Keratinocyte (primary cell): ENCODE measurements at places on chromosomes 11 and 22.
A peak's percentile ranks its signal among the peaks of the same experiment; 100 is the strongest.

DNA sequence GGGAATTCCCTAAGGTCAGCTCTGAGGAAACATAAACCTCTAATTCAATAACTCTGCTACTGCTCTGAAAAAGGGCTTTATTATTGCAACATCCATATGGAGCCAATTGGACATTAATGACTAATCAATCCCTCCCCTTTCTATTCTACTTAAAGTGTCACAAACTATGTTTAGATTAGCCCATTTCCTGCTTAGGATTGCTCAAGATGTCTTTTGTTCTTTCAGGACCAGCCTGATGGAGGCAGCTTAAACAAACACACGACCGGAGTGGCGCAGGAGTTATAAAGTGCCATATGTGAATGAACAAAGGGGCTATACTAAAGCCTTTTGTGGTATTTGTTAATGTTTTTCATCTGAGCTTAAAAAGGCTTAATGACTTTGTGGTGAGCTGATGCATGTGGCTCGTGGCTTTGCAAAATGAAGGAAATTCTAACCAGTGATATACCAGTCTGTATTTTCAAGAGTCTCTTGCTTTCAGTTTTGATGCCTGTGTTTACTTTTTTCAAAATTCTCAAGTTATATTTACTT lies 354.4 kb downstream of the SOX6 start:
- peak; percentile 19 for DNase-seq

GRCh38 chr11:32033067-32033466 lies 57.8 kb upstream of the RCN1 start:
- DNase-seq = no peak

GRCh38 chr22:28627791-28628190 lies 51.8 kb downstream of the TTC28 start:
- no peak for DNase-seq

DNA sequence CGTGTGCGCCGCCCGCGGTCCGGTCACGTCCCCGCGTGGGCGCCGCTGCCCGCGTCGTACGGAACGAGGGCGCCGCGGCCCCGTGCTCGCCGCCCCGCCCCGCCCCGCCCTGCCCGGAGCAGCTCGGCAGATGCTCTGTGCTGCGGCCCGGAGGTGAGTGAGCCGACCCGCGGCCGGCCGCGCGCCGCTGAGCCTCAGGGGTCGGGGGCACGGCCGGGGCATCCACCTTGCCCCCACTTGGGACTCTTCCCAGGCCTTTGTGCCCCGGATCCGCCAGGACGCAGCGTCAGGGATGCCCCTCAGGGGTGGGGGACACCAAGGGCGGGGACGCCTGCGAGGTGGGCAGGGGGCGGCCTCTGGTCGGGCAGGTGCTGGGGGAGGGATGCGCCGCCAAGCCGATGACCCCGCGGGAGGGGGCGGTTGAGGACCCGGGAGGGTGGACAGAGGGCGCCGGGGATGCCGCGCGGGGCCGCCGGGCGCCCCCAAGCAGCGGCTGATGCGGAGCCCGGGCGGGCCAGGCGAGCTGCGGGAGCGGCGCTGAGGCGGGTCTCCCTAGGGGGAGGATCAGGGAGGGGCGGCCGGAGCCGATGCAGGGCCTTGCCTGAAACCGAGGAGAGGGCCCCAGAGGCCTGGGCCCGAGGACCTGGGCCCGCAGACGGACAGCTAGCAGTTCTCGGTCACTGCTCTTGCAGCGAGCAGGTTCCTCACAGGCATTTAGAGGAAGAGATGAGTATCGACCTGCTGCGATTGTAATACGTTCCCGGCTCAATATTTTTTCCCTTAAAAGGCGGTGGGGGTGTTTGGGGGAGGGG lies at the start of gene GNAZ:
GNAZ (plus strand) TSS at position 102 of the 812 bp plus-strand sequence. CDS start 25,177 bp downstream, outside the sequence.
- DNase-seq = no peak

GRCh38 chr11:30938810-30939209 lies 352.7 kb upstream of the MPPED2 start:
- DNase-seq = no peak

GRCh38 chr11:34977089-34977912 lies 60.9 kb downstream of the PDHX start:
- DNase-seq = peak; percentile 36

DNA sequence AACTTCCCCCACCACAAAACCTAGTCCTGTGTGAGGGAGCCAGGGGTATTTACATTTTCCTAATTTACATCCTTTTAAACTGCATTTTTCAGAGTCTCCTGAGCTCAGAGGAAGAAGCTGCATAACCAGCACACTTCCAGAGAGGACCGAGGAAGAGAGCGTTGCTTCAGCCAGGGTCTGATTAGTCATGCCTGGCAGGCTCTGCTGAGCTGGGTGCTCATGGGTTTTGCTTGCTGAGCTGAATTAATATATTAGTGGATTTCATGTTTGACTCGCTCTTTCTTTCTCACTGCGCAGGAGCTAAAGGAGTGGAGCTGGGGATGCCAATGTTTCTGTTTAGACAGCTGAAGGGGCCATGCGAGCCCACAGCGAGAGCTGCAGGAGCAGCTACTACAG lies 539.3 kb upstream of the B3GAT1 start:
- DNase-seq = no peak

GRCh38 chr11:83151274-83151977 lies 5.5 kb upstream of the PCF11 start:
- DNase-seq = no peak

DNA sequence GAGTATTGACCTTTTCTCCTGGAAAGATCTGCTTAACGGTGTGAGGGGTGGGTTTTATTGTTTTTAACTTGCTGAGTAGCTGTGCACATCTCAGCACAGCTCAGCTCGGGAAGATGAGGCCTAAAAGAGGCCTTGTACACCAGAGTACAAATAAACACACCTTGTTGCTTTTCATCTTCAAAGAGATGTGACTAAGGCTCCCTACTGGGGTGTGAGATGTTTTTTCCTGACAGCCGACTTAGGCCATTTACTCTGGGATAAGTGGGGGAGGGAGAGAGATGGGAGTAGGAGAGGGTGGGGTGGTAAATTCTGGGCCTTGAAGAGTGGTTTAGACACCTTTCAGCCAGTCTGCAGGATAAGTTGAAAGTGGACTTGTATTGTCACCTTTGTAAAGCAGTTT lies 2.9 kb downstream of the LDLRAD3 start:
- no peak for DNase-seq

DNA sequence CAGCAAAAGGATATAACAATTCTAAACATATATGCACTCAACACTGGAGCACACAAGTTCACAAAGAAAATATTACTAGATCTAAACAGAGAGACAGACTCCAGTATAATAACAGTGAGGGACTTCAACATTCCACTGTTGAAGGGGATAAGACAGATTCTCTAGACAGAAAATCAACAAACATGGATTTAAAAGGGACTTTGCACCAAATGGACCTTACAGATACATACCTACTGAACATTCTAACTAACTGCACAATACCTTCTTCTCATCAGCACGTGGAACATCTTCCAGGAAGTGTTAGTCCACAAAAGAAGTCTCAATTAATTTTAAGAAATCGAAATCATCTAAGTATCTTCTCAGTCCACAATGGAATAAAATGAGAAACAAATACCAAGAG lies 26.6 kb downstream of the RSF1 start:
- no peak for DNase-seq

DNA sequence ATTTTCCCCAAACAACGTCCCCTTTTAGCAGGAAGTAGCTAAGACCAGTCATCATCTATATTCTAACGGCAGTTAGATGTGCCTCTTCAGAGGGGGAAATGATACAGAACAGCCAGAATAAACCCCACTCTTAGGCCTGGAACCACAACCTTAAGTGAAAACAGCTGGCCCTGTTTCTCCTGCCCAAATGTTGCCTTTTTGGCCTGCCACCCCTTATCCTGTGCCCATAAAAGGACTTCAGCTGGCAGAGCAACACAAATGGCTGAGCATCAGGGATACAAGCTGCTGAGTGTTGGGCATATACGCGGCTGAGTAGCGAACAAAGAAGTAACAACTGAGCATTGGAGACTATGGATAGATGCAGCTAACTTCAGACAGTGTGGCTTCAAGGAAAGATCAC lies 1491.4 kb downstream of the LRRC4C start:
- no peak for DNase-seq

DNA sequence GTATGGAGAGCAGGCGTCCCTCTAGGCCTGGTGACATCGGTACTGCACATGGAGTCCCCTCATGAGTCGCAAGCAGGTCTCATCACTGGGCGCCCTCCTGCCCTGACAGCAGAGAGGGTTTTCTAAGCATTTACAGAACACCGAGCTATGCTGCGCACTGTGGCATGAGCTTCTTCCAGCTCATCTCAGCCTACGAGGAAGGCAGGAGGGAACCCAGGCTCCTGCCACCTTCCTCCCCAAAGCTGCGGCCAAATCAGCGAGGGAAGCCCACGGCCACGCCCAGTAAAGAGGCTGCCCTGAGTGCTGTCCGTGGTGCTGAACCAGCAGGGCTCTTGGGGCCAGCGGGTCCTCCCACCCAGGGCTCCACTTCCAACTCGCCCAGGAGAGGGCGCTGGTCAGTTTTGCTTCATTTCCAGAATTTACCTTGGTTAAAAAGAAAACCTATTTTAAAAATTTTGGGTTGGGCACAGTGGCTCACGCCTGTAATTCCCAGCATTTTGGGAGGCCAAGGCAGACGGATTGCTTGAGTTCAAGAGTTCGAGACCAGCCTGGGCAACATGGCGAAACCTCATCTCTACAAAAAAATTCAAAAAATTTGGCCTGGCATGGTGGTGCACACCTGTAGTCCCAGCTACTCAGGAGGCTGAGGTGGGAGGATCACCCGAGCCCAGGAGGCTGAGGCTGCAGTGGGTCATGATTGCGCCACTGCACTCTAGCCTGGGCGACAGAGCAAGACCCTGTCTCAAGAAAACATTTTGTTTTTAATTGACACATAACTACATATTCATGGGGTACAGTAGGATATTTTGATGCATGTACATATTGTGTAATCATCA lies 34.2 kb downstream of the PHF21B start:
- peak; percentile 13 for DNase-seq

GRCh38 chr11:71482216-71482615 lies 29.2 kb downstream of the NADSYN1 start:
- no peak for DNase-seq

GRCh38 chr11:114251815-114252337 lies 44.3 kb upstream of the NNMT start:
- DNase-seq = no peak

GRCh38 chr11:36478700-36479329 lies 31.3 kb downstream of the TRAF6 start:
- DNase-seq = no peak

DNA sequence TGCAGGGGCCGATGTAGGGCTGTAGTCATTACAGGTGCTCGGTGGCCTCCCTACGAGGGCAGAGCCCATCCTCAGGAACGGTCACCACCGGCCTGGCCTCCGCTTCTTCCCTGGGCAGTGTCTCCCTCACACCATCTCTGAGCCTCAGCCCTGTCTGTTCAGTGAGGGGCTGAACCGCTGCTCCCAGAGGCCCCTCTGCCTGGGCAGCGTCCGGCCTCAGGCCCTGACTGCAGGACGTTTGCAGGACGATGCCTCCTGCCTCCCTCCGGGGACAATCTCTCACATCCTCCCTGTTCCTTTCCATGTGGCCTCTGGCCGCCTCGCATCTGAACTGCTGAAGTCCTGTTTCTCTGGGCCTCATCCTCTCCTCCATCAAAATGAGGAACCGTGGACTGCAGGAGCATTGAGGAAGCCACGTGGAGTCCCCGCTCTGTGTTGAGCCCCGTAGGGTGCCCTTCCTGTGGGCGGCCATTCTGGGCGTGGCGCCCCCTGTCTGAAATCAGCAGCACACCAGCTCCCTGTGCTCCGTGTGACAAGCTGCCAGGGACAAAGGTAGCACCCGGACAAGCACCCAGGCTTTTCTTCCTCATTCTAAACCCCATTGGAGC lies 933.5 kb downstream of the BRD1 start:
- no peak for DNase-seq

GRCh38 chr11:62456630-62457029 lies 37.8 kb downstream of the SCGB1A1 start:
- DNase-seq = no peak

DNA sequence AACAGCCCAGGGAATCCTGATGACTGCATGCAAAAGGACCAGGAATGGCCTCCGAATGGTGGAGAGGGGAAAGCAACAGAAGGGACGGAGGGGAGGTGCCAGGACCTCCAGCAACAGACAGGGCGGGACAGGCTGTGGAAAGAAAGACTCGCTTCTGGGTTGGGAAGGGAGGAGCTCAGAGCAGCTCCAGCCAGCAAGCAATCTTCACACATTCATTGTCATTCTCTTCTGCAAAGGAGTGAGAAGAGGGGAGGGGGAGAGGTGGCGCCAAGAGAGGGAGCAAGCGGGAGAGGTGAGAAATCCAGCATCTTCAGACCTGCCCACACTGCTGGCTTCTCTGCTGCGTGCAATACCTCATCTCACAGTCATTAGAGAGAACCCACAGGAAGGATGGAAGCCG lies 509.0 kb downstream of the BUD13 start:
- no peak for DNase-seq

GRCh38 chr11:69732910-69733309 lies 29.1 kb upstream of the FGF19 start:
- DNase-seq = no peak

DNA sequence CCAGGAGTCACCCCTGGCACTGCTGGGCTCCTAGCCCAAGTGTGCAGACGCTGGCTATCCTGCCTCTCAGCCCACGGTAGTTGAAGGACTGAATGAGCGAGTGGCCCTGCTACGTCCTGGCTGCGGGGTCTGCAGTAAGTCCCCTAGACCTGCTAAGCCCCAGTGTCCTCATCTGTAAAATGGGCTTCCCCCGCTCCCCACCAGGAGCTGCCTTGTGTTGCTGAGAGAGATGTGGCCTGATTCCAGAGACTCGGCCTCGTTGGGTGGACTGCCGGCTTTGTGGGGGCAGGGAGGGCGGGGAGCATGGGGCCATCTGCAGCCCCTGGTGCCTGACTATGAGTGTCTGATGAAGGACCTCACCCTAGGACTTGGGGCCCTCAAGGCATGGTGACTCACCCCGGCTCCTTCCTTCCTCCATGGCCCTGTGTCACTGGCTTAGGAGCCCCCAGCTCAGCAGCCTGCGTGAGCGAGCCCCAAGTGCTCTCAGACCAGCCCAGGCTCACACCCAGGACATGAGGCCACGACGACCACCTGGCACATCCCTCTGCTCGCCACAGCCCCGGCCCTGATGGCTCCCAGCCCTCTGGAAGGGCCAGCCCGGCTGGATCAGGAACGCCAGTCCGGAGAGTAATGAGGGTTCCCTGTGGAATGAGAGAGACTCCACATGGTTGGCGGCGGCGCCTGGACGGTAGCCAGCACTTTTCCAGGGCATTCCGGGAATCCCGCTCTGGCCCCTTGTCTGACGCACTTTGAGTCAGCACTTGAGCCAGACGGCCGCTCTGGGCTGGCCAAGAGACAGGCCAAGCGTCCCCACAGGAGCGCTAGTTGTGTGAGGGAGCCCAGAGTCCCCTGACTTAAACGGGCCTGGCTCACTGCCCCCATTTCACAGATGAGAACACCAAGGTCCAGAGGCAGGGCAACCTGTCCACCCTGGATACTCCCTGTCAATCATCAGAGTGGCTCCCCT lies 50.5 kb upstream of the SHISAL1 start:
- peak; percentile 75 for DNase-seq

- no peak for DNase-seq
Observed at GRCh38 chr11:20158597-20159257, 1.5 kb downstream of the DBX1 start.

DNA sequence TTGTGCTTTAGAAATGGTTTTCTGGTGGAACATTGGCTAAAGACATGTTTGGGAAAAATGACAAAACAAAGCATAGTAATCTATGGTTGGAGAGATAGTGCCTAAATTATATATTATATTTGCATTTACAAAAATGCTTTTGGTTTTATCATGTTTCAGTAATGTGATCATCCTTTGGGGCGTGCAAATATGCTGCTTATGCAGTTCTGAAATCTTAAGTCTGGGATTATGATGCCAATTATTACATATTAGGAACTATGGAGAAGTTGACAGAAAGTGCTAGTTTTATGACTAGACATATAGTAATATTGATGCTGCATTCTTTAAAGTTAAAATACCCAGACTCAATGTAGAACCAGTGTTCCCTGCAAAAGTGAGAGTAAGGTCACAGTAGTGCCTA lies 655.0 kb downstream of the METTL15 start:
- no peak for DNase-seq
